ENCODE measurements at places on chromosomes 6 and 20.

DNA sequence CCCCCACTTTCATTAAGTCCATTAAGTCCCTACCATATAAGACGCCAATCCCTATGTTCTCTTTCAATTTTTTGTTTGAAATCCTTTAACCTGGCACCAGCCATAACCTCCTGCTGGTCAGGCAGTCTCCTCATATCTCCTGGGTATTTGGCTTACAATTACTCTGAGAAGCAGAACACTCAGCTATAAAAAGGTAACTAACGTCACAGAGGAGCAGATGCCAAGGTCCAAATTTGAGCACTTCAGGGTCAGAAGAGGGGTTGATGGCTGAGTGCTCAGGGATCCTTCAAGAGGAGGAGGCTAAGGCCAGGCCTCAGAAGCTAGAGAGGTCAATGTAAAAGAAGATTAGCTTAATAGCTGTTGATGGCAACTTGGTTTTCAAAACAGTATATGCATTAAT lies 22.3 kb upstream of the RCAN2 start:
- DNase-seq = no peak

DNA sequence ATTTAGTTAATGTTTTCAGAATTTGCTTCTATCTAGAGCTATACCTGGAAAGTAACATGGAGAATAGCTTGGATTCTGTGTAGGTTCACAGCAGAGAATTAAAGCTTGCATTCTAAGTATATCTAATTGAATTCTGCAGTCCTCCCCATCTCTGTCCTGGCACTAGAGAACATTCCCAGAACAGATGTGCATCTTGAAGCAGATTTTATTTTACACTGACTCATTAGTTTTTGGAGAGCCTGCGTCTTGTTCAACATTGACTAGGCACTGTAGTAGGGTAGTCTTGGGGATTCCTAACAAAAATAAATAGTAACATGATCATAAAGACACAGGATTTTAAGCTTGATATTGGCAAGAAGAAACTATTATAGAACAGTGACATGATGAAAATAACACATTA lies 36.2 kb upstream of the BAG2 start:
- no peak for DNase-seq

GRCh38 chr20:19141998-19142397 lies 70.4 kb upstream of the SLC24A3 start:
- DNase-seq = peak; percentile 7

- DNase-seq = no peak
These were observed 55.5 kb downstream of the JARID2 start for GRCh38 chr6:15301179-15302006.

- no peak for DNase-seq
These were observed 21.7 kb downstream of the TAF8 start for GRCh38 chr6:42071881-42072583.

GRCh38 chr6:168926306-168926705 lies 327.3 kb downstream of the THBS2 start:
- no peak for DNase-seq

- no peak for DNase-seq
These were observed 98.3 kb downstream of the SOD2 start for GRCh38 chr6:159594750-159595117.

DNA sequence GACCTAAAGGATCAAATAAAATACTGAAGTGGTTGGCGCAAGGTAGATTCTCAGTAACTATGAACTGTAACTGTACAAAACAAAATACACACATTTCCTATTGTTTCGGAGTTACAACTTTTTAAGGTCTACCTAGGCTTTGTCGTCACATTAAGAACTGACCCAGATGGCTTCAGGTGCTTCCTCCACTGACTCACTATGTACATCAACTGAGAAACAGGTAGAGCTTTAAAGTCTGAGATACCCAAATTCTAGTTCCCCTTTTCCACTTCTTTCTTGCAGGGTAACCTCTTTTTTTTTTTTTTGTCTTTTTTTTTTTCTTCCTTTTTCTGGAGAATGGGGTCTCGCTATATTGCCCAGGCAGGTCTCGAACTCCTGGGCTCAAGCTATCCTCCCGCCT lies 5.5 kb downstream of the SNRPB start:
- DNase-seq = no peak

DNA sequence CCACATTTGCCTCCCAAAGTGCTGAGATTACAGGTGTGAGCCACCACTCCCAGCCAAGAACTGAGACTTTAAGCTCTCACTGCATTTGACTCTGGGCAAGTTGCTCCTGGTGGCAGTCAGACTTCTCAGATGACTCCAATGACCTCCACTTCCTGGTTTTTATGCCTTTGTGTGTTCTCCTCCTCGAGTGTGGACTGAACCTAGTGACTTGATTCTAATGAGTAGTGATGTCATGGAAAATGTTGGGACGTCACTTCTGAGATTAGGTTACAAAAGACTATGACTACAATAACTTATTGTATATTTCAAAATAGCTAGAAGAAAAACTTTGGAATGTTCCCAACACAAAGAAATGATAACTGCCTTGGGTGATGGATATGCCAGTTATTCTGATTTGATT lies 12.0 kb downstream of the SPINT3 start:
- no peak for DNase-seq

DNA sequence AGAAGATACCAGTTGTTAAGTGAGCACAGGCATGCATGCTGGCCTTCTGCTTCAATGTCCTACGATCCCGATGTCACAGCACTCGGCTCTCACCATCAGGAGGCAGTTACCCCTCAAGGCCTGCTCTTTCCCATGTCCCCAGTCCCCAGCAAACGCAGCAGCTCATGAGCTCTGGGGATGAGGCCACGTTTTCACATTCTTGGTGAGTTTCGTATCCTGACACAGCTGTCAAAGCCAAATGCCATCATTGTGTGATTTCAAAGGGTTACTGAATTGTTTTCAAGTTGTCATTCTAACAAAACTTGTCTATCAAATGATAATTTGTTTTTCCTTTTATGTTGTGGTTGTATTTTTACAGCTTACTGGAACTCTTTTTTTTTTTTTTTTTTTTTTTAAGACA lies 226.9 kb upstream of the KCNG1 start:
- no peak for DNase-seq

- DNase-seq = no peak
These were observed 34.4 kb downstream of the CDH26 start for GRCh38 chr20:59992526-59993084.

GRCh38 chr6:751765-752164 lies 58.8 kb upstream of the EXOC2 start:
- DNase-seq = no peak

- no peak for DNase-seq
These were observed 15.9 kb upstream of the MDGA1 start for GRCh38 chr6:37713529-37714119.

- DNase-seq = no peak
These were observed at the start of gene CRIP3 for GRCh38 chr6:43308101-43308989. Gene CRIP3, minus strand, starts transcription at chr6:43308826. Its CDS starts 34 bp downstream, at chr6:43308792.

- no peak for DNase-seq
These were observed 58.0 kb upstream of the SALL4 start for GRCh38 chr20:51860111-51860882.

GRCh38 chr6:24831771-24832716 lies 33.3 kb upstream of the ARMH2 start:
- no peak for DNase-seq

- no peak for DNase-seq
These were observed 6.9 kb downstream of the SNAP25 start for GRCh38 chr20:10225439-10226060.

- no peak for DNase-seq
These were observed 49.3 kb downstream of the ELOVL4 start for GRCh38 chr6:79898076-79898475.

DNA sequence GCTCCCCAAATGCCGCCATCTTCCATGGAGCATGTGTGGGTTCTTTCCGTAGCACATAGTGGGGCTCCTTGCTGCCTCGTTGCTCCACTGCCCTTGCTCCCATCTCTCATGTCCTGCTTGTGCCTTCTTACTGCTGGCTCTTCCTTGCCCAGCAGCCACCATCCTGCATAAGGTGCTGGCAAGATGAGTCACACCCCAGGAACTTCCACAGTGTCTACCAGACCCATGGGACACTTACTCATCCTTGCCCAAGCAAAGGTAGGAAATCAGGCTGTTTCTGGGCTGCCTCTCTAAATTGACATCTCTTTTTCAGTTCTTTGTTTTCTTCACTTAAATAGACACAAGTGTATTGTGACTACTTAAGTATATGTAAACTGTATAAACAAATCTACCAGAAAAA lies 39.4 kb upstream of the RGS17 start:
- DNase-seq = no peak
